ENCODE measurements at places on chromosomes 2 and 18.

DNA sequence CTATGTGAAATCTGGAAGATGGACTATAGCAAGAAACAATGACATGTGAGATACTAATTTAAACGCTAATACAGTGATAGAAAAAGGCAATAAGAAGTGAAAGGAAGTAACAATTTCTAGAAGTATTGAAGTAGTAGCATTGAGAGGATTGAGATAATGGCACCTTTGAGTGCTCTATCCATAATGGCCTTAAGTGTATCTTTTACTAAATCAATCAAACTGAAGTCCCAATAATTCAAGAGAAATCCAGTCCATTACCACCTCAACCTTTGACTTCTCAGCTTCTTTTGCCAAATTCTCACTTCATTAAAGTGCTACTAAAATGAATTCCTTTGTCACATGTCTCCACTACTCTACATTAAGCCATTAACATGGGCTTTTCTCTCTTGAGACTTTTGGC is 82.6 kb upstream of the KYNU start:
- DNase-seq = no peak

GRCh38 chr2:190678444-190679162 is 29.7 kb downstream of the NAB1 start:
- DNase-seq = no peak

GRCh38 chr2:174595891-174596397 is 1.7 kb downstream of the WIPF1 start:
- no peak for DNase-seq

DNA sequence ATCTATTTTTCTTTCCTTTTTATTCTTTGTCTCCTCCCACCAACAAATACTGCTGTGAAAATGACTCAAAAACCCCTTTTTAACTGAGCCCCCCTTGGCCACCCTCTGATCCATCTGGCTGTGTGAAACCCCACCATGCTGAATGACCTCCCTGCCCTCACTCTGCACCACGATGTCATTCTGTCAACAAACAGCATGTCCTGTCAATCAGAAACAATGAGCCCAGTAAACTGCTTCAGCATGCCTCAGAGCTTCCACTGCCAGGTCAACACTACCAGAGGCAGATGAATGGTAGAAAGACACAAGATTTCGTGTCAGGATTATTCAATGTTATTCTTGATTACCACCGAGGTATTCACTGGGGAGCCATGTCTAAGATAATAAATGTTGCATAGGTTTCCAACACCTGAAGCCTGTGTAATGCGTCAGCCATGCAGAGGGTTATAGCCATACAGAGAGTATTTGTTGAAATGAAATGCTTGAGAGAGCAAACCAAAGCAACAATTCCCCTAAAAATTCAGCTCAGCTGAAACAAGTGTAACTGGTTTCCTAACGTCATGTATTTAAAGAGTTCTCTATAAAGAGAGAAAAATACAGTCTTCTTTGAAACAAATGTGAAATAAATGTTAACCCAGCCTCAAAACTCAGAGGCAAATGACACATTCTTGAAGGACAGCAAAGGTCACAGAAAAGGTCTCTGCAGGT is 76.7 kb downstream of the LRP2 start:
- no peak for DNase-seq

- DNase-seq = no peak
Observed at GRCh38 chr18:13793819-13794218, 30.1 kb upstream of the MC5R start.

- peak; percentile 10 for DNase-seq
Observed at GRCh38 chr18:77376043-77376732, 126.5 kb downstream of the GALR1 start.

- no peak for DNase-seq
Observed at GRCh38 chr2:63710732-63711131, 122.0 kb downstream of the MDH1 start.
